ENCODE measurements at places on chromosomes 5 and 9.

DNA sequence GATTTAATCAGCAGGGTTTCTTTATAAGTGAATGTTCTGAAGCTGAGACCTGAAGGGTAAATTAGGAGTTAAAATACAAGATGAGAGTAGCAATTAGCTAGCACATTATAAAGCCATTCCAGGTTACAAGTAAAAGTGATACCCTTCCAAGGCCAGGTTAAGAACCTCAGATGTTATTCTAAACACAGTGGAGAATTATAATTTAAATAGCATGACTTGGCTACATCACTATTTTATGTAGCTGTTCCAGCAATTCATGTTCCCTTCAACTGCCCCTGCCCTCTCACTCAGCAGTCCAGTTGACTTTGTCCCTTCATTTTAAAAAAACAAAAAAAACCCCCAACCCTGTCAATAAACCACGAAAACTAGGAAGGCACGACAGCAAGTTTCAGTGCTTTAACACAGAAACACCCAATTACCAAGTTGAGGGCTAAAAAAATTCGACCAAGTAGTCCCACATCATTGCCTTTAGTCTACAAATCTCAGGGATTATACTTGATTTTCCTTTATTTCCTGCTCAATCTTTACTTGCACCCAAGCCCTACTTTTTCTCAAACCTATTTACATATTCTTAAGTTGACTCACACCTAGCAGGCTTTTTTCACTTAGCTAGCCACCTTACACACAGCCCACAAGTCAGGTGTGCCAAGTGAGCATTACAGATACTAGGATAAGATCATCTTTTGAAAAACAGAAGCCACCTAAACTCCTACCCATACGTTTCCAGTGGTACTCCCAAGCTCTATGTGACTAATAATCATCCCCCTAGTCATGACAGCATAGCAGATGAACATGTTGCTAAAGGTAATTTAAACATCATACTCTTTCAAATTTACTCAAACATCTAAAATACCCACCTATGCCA, 3.4 kb downstream of the RPL37 start:
- no peak for DNase-seq

DNA sequence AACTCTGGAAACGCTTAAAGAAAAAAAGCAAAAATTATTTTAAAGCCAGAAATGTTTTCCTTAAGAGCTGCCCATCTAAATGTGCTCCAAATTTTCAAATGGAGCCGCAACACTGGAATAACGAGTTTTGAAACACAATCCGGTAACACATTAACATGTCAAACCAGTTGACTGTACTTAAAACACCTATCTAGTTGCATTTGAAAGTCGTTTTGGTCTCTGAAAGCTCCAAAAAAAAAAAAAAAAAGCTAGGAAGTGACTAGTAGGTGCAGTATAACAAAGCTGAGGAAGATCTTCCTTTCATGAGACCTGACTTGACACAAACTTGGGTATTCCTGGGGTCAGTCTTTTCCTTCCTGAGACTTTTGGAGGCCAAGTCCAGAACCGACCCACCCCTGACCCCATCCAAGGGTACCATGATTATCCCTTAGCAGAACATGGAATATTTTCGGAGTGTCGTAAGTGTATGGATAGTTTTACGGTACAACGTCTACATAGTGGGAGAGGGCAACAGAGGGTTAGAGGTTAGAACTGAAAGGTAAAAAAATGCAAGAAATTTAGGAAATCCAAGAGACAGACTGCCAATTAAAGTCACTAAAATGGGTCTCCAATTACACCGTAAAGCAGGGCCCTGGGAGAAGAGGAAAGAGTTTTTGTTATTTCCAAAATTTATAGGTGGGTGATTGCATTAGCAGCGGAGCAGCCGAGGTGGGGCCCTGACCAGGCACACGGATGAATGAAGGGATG, 812 bp downstream of the CETN3 start:
- no peak for DNase-seq

DNA sequence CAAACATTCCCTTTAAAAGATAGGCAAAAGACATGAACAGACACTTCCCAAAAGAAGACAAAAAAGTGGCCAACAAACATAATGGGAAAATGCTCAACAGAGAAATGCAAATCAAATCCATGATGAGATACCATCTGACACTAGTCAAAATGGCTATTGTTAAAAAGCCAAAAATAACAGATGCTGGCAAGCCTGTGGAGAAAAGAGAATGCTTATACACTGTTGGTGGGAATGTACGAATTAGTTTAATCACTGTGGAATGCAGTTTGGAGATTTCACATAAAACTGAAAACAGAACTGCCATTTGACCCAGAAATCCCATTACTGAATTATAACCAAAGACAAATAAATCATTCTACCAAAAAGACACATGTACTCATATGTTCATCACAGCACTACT, 58.3 kb upstream of the WDR41 start:
- DNase-seq = no peak

- no peak for DNase-seq
These were observed 151.2 kb downstream of the TSSK1B start for GRCh38 chr5:113283558-113283957.

GRCh38 chr5:18311266-18311665, 677.0 kb downstream of the TAF11L14 start:
- no peak for DNase-seq

GRCh38 chr9:113687680-113688371, 188.3 kb upstream of the ZNF618 start:
- no peak for DNase-seq

DNA sequence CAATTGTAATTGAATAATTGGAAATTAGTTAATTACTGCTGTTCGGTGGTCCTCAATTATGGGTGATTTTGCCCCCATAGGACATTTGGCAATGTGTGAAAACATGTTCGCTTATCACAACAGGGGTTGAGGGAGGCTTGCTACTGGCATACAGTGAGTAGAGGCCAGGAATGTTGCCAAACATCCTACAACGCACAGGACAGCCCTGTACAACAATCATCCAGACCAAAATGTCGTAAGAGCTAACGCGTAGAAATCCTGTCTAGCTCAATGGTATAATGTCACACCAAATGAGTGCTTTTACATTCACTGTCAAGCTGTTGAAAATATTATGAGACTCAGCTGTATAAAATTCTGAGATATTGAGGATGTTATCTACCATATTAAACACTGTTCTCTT, 464.4 kb upstream of the TUSC1 start:
- no peak for DNase-seq

- no peak for DNase-seq
These were observed 213.1 kb upstream of the GAS1 start for GRCh38 chr9:87160148-87161102.

- no peak for DNase-seq
These were observed 201.3 kb downstream of the MPDZ start for GRCh38 chr9:13078164-13078563.

DNA sequence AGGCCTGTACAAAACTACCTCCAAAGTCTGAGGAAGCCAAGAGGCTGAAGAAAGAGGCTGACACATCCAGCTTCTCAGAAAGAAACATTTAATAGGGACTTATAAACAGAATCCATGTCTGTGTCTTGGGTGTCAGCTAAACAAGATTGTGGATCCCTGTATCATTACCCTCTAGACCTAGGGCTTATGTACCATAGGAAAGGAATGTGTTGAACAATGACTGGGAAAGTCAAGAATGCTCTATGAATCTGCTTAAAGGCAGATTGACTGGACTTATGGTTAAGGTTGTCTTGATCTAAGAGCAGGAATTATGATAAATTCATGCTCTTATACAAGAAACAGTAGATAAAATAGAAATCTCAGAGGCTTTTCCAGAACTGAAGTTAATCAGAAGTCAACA, 335.7 kb upstream of the RPS23 start:
- no peak for DNase-seq

DNA sequence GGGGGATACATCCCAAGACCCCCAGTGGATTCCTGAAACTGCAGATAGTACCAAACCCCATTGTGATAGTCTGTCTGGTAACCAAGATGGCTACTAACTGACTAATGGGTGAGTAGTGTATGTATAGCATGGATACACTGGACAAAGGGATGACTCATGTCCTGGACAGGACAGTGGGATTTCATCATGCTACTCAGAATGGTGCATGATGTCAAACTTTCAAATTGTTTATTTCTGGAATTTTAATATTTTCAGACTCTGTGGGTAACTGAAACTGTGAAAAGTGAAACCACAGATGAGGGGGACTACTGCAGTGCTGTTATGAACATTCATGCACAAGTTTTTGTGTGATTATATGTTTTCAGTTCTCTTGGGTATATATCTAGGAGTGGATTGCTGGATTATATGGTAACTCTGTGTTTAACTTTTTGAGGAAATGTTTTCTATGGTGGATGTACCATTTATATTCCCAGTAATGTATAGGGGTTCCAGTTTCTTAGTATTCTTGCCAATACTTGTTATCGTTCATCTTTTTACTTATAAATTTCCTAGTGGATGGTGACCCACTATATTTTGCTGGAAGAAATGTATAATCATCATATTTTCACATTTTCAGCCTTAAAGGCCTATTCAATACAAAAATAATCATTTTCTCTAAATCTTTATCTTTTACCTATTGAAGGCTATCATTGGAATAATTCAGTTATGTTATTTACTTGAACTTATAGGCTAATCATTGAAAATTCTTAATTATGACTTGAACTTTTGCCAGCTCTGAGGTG, 140.9 kb downstream of the NR3C1 start:
- no peak for DNase-seq

GRCh38 chr9:14270358-14271092, 43.4 kb downstream of the NFIB start:
- DNase-seq = no peak

- no peak for DNase-seq
These were observed 69.5 kb downstream of the GRIA1 start for GRCh38 chr5:153559926-153560325.

GRCh38 chr5:134145041-134145757, 30.7 kb downstream of the TCF7 start:
- DNase-seq = no peak

DNA sequence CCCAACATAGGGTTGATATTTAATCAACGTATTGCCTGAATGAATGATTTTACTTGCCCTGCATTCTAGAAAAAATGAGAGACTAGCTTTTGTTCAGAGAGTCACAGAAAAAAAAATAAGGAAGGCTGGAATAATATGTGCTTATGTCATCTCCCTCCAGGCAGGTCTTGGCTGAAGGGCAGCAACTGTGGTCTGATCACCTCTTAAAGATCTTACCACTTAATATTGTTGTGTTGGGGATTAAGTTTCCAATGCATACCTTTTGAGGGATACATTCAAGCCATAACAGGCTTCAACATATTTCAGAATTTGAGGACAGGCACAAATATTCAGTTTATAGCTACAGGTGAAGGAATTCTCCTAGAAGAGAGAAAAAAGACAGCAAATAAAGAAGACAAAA, 157.3 kb upstream of the S1PR3 start:
- no peak for DNase-seq

DNA sequence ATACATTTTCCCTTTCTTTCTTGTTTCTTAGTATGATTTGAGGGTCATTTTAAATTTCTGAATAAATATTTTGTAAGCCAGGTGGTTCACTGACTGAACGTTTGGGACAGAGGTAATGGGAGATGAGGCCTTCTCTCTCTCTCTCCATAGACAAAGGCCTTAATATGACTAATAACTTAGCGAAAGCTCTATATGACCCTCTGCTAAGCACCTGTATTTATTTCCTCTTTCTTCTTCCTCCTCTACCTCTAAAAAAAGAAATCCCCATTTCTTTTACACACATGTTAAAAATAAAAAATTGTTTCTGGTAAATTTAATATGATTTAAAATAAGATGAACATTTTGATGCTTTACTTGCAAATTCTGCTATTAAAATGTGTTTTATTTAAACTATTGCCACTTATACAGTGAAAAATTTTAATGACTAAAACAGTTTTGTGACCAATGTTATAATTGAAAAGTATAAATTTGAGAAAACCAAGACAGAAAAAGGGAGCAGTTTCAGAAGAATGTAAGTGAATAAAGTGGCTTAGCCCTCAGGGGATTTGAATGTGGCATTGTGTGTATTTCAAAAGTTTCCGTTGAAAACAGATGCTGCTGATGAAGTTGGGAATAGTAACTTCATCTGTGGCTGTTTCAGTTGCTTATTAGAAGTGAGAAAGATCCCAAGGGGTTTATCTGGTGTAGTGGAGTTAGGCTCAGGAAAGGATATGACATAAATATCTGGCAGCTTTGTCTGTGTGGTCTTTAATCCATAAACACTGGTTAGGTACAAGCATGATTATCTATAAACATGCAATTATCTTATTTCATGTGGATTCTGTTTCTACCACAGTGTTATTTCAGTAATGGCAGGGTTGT, 128.6 kb upstream of the GRHPR start:
- DNase-seq = no peak

DNA sequence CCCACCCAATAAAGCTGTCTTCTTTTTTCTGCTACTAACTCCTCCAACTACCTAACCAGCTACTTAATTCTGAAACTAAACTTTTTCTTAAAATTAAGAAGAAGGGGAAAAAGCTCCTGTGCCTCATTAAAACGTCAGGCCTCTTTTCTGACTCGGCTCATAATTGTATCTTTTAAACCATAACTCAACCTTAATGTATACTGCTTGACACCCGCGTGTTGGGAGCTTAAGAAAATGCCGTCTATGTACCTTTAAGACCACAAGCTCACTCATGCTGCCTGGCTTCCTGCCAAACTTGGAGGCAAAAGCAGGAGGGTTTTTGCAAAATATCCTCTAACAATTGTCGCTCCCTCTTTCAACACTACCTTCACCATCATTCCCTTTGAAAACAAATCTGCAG, 5.0 kb downstream of the EBF1 start:
- no peak for DNase-seq

DNA sequence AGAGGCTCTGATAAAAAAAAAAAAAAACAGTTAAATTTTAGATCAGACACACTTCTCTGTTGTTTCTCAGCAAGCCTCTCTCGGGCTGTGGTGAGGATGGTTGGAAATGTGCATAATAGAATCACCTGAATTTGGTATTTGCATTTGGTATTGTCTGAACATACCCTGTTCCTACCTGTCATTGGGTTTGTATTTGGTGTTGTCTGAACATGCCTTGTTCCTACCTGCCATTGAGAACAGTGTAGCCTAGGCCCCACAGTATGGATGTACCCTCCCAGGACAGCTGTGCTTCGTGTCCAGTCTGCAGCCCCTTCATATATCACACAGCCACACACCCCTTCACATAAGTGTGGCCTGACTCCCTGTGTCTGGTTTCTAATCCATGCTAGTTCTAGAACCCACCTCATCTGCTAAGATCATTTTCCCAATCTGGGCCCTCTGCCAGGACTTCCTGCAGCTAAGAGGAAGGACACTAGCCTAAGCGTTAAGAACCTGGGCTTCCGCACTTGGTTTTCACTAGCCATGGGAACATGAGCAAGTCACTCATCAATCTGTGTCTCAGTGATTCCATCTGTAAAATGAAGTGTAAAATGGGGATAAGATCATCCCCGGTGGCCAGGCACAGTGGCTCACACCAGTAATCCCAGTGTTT, 49.2 kb downstream of the ITGA2 start:
- DNase-seq = no peak

GRCh38 chr9:3758816-3759576, 233.2 kb upstream of the RFX3 start:
- no peak for DNase-seq

All from anterior cingulate cortex (tissue), 58 donors.